ENCODE measurements at places on chromosomes 2 and 18.

DNA sequence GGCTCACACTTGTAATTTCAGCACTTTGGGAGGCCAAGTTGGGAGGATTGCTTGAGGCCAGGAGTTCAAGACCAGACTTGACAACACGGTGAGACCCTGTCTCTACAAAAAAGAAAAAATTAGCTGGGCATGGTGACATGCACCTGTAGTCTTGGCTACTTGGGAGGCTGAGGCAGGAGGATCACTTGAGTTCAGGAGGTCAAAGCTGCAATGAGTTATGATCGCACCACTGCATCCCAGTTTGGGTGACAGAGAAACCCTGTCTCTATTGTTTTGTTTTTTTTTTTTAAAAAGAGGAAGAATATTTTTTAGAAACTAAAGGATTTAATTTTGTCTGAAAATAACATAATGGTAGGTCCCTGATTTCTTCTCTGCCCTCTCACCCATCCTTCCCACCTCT lies 79.4 kb upstream of the TMEM200C start:
- DNase-seq = no peak

DNA sequence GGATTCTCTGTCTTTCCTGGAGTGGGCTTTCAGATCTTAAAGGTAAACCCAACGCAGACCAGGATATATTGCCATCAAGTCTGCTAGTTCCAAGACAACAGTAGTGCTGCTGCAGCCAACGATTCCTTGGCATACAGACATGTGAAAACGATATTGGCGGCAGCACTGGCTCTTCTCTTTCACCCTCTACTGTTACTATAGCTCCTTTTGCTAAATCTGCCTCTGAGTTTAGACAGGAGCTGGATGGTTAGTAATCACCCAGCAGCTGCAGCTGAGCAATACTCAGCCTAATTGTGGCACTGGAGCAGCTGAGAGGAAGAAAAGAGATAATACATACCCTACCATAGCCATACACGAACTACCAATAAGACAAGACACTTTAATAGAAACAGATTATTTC lies 4.0 kb downstream of the YES1 start:
- DNase-seq = no peak

- DNase-seq = no peak
Observed at GRCh38 chr2:888906-889566, 61.6 kb upstream of the SNTG2 start.

- DNase-seq = no peak
Observed at GRCh38 chr2:175709248-175709647, 292.8 kb downstream of the LNPK start.

DNA sequence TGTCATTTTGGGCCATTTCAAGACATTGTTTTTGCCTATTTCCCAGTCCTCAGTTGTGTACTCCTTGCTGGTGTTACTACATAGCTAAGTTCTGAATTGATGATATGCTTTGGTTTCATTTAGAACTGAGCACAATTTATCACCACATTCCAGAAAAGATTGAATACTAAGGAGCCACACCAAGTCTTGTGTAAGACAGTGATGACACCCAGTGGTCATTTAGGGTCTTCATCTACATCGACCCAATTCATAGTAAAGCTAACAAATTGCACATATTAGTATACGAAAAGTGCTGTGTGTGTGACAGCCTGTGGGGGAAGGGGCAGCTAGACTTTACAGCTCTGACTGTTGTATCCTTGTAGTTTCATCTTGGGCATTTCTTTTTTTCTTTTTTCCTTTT lies 10.9 kb upstream of the DLX2 start:
- no peak for DNase-seq

DNA sequence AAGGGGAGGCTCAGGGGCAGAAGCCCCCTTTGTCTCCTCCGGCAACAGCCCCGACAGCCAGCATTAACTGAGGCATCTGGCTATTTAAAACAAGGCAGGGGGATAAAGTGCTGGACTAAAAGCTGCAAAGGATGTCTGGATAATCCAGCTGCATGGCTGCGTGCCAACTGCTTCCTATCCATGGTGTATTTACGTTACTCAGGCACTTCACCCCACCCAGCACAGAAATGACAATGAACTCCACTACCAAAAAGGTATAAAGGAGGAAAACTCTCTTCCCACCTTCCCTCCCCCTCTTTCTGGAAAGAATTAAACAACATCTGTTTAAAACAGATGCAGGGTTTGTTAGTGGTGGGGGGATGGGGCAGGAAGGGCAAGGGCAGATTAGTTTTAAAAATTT lies 82.5 kb downstream of the SPRED2 start:
- DNase-seq = no peak

DNA sequence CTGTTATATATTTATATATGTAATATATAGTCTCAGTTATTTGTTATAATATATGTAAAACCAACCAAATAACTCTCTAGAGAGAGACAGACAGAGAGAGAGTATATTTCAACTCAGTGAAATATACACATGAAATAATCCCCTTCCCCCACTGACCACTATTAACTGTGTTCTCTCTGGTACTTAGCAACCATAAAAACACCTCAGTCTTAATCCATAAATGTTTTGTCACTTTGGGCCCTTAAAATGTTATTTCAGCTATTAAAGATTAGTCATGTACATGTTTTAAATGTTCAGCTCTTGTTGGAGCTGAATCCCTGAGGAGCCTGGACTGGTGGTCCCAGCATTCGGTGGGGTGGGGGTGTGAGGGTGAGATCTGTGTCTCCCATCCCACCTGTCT lies 122.2 kb upstream of the MAP3K20 start:
- no peak for DNase-seq

- DNase-seq = no peak
Observed at GRCh38 chr2:45128580-45128997, 119.3 kb upstream of the SIX2 start.

GRCh38 chr2:5798084-5798483 lies 105.9 kb downstream of the SOX11 start:
- no peak for DNase-seq

DNA sequence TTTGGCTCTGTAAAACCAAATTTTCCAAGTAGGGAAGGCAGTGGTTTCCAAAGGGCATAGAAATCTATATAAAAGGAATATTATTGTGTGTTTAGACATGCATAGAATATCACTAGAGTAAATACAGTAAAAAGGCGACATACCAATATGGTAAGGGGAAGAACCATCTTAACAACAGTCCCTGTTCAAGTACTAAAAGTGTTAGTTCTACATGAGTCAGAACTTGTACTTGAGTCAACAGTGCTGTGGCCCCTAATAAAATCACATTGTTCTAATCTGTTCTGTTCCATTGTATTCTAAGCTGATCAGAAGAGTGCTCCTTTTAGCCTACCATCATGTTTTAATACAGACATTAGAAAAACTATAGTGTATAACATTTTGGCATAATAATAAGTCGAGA lies 36.1 kb upstream of the TNFRSF11A start:
- no peak for DNase-seq

DNA sequence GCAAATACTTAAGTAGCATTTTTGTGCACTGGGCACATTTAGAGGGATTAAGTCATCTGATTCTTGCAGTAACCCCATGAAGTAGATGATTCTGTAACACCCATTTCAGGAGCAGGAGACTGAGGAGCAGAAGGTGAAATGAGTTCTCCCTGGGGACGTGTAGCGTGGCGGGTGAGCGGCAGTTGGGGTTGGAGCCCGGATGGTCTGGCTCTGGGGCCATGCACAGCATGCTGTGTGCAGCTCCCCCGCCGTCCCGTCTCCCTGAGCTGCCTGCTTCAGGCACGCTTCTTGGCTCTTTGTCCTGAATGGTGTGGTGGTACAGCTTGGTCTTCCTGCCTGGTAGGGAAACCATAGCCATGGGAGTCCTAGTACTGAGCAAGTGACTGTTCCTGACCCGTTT lies 32.4 kb downstream of the INPP4A start:
- no peak for DNase-seq

DNA sequence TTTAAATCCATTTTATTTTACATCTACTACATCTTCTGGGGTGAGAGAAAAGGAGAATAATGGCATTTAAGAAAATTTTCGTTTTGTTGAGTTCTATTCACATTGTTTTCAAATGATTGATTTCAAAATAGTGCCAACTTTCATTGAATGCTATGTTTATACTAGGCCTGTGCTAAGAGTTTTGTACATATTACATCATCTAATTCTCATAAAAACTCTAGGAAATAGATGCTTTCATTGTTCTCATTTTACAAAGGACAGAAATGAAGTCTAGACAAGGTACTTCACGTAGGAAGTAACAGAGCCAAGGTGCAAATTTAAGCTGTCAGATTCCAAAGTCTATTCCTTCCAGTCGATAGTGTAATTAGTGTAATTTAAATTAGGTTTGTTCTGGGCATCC lies 402.8 kb upstream of the UBE2E3 start:
- no peak for DNase-seq

GRCh38 chr2:174760845-174761473 lies 3.3 kb downstream of the CHRNA1 start:
- DNase-seq = no peak

GRCh38 chr18:64372850-64373249 lies 224.0 kb upstream of the LINC00305 start:
- DNase-seq = no peak

DNA sequence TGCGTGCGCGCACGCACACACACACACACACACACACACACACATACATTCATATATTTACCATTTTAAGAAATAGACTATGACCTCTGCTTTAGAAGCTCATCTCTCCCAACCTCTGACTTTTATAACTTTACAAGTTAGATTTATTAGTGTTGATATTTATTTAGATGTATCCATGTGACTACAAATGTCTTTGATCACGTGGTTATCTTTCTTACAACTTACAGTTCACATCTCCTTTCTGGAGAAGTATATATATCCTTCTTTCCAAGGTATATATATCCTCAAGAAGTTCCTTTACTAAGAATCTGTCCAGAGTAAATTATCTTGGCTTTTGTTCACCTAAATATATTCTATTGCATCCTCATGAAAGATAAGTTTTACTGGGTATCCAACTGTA lies 16.3 kb upstream of the LTBP1 start:
- DNase-seq = no peak

DNA sequence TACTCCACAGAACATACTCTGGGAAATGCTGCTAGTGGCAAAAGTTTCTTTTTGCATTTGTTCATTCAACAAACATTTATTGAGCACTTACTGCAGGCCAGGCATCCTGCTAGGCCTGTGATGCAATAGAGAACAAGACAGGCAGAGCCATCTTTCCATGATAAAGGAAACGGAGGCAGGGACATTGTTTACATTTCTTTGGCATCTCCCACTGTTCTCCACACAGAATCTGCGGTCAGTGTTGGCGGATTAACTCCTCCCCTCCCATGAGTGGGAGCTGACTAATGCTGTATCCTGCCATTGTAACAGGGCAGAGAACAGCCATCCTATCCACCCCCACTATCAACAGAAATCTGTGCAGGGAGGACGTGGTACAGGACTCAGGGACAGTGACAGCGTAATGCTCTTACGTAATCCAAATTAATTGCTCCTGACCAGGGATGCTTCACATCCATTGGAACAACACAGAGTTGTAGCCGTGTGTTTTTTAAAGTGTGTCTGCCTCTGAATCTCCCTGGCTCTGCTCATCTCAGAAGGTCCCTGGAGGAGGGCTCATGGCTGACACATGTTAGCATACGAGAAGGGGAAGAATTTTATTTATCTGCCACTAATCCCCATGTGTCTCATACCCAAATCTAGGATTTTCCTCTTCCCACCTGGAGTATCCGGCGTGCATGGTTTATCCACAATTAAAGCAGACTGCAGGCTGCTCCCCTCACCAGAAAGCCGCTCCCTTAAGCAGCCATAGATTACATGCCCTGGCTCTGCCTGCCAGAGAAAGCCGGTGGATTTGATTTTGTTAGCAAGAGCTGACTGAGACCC lies 32.3 kb downstream of the STEAP3 start:
- no peak for DNase-seq

DNA sequence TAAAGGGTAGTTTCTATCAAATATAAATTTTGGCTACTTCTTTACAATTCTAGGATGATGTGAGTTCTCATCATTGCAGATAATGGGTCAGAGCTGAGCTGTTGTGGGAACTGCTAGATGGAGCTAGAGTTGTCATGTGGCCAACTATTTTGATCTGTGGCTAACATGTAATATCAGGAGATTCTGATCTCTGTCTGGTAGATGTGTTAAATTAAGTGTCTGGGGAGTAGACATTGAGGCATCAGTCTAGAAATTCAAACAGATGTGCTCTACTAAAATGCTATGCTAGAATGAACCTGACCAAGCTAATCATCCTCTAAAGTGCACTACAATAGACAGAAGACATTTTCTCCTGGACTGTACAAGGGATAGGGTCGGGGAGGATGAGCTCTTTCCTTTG lies 30.3 kb upstream of the DARS1 start:
- no peak for DNase-seq

DNA sequence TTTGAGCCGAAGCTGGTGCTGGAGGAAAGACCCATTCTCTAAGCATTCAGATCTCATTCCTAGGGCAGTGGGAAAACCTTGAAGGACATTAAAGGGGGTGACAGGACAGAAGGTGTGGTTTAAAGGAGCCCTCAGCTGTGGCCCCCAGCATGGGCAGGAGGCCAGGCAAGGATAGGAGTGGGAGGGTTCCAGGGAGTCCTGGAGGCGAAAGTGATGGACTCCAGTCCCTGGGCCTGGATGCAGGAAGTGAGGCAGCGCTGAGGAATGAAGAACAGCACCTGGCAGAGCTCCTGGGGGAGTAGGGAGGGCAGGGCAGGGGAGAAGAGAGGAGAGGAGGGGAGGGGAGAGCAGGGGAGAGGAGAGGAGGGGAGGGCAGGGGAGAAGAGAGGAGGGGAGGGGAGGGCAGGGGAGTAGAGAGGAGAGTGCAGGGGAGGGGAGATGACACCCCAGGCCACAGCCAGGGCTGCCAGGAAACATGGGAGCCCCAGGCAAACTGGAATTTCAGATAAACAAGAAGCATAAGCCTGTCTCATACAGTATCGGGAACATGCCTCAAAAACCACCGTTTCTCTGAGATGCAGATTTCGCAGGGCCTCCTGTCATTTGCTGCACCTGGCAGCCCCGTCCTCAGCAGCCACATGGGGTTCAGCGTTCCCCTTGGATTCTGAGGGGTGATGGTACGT lies 5.7 kb downstream of the RAMP1 start:
- no peak for DNase-seq

DNA sequence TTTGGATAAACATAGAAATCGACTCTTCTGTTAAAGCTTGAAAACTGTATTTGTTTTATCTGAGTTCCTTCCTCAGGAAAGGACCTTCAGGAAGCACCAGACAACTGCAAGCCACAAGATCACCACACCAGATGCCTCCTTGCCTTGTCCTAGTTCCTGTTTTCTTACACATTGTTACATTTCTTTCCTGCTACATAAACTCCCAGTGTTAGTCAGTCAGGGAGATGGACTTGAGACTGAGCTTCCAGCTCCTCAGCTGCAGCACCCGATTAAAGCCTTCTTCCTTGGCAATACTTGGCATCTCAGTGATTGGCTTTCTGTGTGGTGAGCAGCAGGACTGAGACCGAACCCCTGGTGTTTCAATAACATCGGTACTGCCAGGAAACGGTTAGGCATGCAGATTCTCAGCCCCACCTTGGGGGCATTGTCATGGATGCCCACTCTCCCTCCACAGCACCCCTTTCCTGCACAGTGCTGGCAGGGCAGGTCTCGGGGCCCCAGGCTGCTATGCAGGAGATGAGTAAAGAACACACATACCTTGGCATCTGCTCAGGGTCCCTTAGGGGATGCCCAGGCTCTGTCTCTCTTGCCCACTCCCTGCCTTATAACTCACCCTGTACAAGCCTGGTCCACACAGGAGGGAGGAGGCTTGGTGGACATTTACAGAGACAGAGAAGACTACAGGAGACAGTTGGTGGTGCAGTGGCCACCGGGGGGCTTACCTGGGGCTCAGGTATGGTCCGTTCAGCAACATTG lies 32.6 kb downstream of the ANKMY1 start:
- no peak for DNase-seq

GRCh38 chr2:119414894-119415293 lies 16.8 kb upstream of the TMEM37 start:
- DNase-seq = no peak

Measured in stimulated activated CD4-positive, alpha-beta T cell treated with anti-CD3 and anti-CD28 coated beads, Interleukin-2, amount 100 ng/mL, for 4 hours (primary cell).